ENCODE measurements at places on chromosomes 12 and 14.

DNA sequence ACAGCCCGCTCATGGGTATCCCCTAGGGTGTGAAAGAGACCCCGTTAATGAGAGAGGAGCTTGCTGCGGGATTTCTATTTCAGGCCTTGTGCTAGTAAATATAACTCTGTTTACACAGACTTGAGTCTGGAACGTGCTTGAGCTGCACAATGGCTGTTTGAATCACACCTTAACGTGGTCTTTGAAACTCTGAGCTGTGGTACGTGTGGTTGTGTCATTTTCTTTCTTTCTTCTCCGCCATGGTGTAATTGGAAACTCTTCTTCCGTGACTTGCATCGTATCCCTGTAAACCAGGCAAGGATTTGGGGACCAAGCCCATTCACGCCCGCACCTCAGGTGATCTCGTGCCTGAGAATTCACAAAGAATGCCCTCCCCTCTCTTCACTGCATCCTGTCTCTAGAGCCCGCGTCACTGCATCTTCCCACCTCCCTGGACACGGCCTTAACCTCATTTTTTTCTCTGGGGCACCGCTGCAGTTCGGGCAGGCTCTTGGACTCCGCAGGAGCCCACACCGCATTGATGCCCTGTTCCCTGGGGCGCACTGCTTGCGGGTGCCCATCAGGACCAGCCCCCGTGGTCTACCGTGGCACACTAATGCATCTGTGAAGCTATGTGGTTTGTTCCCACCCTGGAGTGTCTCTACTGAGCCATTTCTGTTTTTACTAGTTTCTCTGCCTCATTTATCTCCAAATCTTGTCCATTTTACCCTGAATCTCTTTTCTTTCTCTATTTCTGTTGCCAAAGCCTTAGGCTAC, 78.4 kb upstream of the PARP11 start:
- no peak for DNase-seq

- peak; percentile 34 for DNase-seq
These were observed 9.9 kb downstream of the GPHB5 start for GRCh38 chr14:63308723-63309317.

GRCh38 chr12:121893961-121894460, 5.4 kb downstream of the PSMD9 start:
- DNase-seq: peak; percentile 49

DNA sequence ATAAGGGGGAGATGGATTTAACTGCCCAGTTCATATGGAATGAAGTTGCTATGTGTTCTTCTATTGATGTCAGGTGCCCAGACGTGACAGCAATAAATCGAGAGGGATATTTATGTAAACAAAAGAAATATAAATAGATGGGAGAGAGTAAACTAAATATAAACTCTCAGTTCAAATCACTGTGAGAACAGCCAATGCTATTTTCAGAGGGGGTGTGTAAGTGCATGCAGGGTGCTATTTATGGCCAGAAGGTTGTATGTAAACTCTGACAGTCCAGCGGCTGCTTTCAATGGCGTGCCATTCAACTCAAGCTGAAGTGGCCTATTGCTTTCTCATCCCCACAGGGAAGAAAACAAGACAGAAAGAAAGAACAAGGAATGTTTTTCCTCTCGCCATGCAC, 127.2 kb downstream of the KCNA5 start:
- no peak for DNase-seq

DNA sequence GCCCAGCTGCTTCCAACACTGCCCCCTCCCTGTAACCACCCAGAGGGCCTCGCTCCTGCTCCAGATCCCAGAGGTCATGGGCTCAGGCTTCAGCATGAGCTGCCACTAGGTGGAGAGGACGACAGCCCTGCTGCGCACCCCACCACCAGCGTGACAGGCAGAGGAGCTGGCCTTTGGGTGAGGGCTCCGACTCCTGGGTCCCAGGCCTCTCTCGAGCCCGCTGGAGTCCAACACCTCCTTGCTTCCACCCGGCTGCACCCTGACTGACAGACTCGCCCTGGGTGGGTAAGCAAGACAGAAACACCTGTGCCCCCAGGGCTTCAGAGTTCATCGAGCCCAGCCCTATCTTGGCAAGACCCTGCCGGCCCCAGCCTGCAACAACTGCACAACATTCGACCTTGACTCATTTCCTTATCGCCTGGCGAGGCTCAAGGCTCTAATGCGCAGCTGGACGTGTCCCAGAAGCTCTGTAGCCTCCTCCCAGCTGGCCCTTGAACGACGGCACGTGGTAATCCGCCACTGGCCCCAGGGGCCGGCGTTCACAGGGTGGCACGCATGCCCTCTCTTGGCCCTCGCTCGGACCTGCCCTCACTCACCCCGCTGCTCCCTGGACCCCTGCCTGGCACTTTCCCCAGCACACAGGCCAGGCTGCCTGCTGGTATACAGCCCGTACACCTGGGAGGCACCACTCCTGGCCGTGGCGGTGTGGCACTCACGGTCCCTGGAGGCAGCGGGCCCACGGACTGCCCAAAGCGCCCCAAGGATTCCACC, 28.0 kb downstream of the VPS37B start:
- no peak for DNase-seq

- no peak for DNase-seq
These were observed 29.3 kb downstream of the NELL2 start for GRCh38 chr12:44846826-44847225.

DNA sequence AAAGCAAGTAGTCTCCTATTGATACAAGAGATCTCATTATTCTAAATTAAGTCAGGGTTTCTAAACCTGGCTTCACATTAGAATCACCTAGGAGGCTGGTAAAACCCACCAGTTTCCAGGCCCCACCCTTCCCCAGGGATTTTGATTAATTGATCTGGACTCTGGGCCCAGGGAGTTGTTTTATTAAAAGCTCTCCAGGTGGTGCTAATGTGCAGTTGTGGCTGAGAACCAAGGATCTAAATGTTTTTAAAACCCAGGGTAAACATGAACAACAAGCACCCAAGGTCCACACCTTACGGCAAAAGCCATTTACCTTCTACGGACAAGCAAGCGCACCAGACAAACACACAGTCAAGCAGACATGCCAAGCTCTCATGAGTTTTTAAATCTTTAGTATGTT, 73.9 kb downstream of the SLC2A13 start:
- DNase-seq: no peak

DNA sequence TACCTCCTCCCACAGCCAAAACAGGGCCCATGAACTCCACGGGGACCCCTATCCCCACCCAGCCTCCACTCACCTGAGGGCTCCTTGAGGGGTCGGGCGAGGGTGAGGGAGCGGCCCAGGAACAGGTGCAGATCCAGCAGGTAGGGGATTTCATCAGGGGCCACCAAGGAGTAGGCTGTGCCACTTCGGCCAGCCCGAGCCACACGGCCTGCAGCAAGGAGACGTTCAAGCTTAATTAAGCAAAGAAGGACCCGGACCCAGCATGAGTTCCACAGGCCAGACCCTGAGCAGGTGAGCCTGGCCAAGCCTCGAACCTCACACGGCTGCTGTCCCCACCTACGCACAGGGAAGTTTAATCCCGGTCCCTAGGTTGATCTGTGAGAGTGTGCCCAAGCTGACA, 15.6 kb downstream of the DDX54 start:
- no peak for DNase-seq

GRCh38 chr12:29320295-29321085, 60.5 kb downstream of the ERGIC2 start:
- peak; percentile 7 for DNase-seq

DNA sequence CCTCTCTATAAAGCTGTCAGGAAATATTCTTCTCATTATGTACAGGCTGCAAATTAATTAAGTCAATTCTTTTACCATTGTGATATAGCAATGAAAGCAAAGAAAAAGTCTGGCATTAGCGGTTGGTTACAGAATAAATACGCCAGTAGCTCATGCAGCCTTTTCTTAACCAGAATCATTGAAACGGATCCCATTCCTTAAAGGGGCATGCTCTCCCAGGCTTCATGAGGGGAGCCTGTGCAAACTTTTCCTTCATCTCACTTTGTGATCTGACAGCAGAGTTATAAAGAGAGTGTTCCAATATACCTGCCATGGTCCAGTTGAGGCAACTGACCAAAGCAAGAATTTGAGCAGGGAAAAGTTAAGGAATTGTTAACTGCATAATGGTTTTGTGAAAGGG, 337.7 kb downstream of the EMP1 start:
- no peak for DNase-seq
